ENCODE measurements at places on chromosomes 6 and 20.

- DNase-seq: no peak
Measured at GRCh38 chr6:41675176-41675775, 37.0 kb downstream of the MDFI start.

- no peak for DNase-seq
Measured at GRCh38 chr6:49662892-49663261, 26.2 kb upstream of the RHAG start.

- DNase-seq: no peak
Measured at GRCh38 chr6:52475307-52475706, 55.2 kb downstream of the EFHC1 start.

GRCh38 chr6:115759051-115759450 lies 301.6 kb downstream of the FRK start:
- DNase-seq: no peak

DNA sequence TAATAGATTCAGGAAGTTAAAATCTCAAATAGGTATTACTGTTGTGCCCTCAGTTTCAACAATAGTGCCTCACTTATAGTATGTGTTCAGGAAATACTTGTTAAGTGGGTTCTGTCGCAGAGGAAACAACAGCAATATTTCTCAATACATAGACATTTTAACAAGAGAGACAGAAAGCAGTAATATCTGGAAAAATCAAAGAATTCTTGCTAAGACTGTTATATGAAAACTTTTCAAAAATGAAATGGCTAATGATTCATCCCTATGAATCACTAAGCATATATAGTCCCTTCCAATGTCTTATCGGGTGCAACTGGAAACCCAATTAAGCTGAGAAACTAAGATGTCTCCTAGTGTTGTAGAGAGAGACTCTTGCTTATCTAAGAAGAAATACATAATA lies 668.9 kb downstream of the TFAP2A start:
- no peak for DNase-seq

GRCh38 chr6:13407709-13408695 lies 79.4 kb downstream of the GFOD1 start:
- peak; percentile 74 for DNase-seq
